Caco-2 (cell line): ENCODE measurements at places on chromosomes 2 and 18. TPM values are rescaled to one million over a fixed set of nuclear protein-coding genes. Genes with fewer than 3 reads are reported as not detected.

DNA sequence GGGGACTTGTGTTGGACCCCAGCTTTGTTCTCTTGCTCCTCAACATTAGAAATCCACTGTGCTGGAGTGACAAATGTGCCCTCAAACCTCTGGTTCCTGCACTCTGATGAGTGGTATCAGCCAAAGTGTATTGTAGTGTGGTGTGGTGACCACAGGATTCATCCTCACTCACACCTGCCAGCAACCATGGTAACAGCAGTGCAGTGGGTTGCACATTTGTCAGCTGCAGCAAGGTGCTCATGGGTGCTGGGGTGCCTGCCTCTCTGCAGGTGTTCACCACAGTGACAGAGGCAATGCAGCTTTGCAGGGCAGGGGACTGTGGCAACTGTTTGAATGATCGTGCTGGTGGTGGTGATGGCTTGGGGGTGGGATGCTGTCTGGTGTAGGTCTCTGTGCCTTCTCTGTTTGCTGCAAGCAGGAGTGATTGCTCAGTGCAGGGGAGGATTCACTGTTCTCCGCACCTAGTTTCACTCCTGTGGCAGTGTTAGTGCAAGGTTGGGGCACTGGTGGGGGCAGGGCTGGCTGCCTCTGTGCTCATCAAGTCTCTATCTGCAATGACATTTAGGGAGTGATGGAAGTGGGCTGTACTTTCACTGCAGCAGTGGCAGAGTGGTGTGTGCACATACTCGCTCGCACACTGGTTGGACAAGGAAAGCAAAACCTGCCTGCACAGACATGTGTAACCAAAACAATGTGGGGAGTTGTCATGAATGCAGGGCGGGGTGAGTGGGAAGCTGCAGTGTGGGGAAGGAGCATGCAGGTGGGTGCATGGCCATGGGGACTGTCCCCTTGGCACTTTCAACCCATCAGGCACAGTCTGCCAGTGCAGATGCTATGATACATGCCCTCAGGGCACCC is 301.1 kb downstream of the PIK3C3 start:
- no peak for DNase-seq

DNA sequence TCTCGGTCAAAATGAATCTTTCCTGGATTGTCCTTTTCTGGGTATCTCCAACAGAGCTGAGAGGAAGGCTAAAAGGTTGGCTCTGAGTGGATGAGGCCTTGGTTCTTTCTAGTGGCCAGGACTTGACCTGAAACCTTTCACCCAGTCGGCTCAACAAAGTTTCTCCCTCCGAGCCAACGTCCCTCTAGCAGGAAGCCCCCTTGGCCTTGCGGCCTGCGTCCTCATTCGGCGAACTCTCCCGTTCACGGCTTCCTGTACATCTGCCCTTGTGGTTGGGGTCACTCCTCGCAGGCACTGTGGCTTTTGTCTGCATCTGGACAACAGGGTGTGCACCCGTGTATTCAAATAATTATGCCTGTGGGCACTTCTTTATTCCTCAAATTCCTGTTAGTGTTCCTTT is 9.4 kb upstream of the SIX3 start:
- peak; percentile 18 for DNase-seq

GRCh38 chr2:119764832-119765231 is 5.1 kb downstream of the PTPN4 start:
- DNase-seq = no peak

Gene GRHL1
- 10.5 and 11.6 TPM in 2 replicates for total RNA-seq

Gene ZNF385B
- 0.77 and 0.95 TPM in 2 replicates for total RNA-seq

Gene COPS8
- 30.2 and 32.6 TPM in 2 replicates for total RNA-seq

Gene LRATD1
- 0.27 and 0.35 TPM in 2 replicates for total RNA-seq

Gene DSC3
- 4.5 and 6.8 TPM in 2 replicates for total RNA-seq
